ENCODE measurements at places on chromosomes 1 and 21.

DNA sequence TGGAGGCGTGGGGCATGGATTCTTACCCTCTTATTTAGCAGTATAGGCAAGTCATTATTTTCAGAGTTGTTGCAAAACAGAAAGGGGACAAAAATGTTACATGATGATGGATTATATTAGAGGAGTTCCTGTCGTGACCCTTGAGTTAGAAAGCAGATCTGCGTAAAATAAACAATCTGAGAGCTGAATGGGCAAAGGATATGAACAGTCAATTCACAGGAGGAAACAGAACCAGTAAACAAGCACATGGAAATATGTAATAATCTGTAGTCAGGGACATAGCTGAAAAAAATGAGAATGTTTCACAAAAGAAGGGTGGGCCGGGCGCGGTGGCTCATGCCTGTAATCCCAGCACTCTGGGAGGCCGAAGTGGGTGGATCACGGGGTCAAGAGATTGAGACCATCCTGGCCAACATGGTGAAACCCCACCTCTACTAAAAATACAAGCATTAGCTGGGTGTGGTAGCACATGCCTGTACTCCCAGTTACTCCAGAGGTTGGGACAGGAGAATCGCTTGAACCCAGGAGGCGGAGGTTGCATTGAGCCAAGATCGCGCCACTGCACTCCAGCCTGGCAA, 20.9 kb downstream of the RCAN1 start:
- DNase-seq = no peak

DNA sequence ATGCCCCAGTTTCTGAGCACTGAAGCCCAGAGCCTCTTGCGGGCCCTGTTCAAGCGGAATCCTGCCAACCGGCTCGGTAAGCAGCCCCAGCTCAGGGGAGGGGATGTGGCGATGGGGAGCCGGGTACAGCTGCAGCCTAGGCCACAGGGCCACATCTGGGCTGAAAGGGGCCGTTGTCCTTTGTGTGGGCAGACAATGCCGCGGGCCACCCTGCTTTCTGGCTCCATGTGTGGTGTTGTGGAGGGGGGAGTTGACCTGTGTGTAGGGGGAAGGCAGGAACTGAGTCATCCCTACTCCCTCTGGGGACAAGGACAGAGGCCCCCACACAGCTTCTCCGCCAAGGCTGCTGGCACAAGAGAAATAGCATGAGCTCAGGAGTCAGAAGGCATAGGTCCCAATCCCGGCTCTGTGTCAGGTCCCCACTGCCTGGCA, 26.0 kb downstream of the RPS6KA1 start:
- no peak for DNase-seq

DNA sequence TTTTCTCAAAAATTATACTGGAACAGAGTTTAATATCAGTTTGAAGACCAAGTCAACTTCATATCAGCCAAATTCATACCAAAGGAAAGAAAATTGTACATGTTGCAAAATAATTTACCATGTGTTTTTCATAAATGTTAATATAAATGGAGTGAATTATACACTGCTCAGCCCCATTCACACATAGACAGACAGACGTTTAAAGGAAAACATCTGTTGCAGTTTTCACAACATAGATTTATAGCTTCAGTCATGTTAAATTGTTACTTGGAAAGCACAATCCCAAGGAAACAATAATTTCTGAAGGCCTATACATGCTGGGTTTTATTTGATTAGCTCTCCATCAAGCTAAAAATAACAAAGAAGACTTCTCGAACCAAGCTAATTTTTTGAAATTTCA, 27.8 kb upstream of the HYI start:
- DNase-seq = no peak

DNA sequence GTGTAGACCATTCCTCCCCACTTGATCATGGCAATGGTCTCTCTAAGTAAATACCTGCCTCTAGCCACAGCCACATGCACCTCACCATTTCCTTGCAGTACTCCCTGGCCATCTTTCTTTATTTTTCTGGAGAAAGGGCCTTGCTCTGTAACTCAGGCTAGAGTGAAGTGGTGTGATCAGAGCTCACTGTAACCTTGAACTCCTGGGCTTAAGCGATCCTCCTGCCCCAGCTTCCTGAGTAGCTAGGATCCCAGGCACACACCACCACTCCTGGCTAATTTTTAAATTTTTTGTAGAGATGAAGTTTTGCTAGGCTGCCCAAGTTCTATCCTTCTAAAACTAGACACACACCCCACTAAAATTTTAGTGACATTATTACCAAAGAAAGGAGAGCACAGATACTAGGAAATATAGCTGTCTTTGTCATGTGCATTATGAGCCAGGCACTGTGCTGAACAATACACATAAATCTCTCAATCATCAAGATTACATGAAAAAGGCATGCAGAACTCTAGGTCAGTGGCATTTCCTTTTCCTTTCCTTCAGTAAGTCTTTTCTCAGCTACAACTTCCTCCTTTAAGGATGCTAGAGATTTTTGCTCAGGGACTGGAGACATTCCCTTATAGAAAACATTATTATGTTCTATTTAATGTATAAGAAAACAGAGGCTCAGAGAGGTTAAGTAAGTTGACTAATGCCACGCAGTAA, 95.0 kb upstream of the SERBP1 start:
- DNase-seq = no peak

- DNase-seq = no peak
These were observed 69.8 kb downstream of the CR1 start for GRCh38 chr1:207565546-207566468.

DNA sequence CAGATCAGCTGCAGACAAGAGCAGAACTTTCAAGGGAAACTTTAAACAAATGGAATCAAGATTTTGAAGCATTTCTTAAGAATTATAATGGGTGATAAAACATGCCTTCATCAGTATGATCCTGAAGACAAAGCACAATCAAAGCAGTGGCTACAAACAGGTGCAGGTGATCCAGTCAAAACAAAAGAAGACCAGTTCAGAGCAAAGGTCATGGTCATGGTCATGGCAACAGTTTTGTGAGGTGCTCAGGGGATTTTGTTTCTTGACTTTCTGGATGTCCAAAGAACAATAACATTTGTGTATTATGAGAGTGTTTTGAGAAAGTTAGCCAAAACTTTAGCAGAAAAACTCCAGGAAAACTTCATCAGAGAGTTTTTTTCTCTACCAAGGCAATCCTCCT, 681.7 kb upstream of the PTBP2 start:
- DNase-seq = no peak

DNA sequence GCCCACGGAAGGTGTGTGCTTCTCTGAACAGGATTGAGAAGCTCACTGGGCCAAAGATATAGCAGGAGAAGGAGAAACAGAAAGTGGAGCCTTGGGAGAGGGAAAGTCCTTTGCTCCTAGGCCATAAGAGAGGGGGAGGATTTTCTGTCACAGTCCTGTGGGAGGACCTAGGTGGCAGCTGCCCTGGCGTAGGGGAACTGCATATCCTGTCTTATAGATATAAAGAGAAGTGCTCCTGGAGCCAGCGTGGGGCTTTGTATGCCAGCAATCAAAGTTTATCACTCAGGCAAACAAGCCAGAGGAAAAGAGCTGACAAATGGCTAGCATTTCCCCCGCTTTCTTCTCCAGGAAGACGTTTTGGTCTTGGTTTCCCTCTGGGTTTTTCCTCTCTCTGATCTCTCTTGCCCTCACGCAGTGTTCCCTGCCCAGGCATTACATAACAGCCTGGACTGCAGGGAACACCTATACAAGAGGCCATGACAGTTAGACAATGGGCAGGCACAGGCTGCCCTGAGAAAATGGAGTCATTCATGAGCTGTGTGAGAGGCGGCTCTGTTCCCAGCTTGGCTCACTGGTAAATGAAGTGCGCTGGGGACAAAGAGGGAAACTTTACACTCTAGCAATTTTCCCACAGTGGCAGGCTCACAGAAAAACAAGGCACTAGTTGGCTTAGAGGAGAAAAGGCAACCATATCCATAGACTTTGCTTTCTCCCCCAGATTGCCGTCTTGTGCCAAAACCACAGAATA, 52.5 kb upstream of the ZNF648 start:
- DNase-seq = no peak

- DNase-seq = no peak
These were observed 14.8 kb downstream of the LYST start for GRCh38 chr1:235851939-235852338.

DNA sequence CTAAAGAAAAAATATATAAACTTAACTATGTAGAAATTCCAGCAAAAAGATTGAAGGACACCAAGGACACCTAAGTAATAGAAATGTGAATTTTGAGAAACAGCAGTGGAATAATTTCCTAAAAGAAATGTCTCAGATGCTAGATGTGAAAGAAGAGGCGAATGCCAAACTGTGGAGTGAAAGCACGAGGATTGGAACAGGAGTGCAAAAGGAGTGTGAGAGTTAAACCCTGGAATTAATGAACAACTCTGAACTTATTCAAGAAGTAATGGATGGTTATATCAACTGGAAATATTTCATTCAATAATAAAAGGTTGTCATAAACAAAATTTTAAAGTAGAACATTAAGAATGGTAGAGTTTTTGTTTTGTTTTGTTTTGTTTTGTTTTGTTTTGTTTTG, 78.5 kb upstream of the SGIP1 start:
- DNase-seq = no peak
